ENCODE measurements at places on chromosomes 4 and X.

DNA sequence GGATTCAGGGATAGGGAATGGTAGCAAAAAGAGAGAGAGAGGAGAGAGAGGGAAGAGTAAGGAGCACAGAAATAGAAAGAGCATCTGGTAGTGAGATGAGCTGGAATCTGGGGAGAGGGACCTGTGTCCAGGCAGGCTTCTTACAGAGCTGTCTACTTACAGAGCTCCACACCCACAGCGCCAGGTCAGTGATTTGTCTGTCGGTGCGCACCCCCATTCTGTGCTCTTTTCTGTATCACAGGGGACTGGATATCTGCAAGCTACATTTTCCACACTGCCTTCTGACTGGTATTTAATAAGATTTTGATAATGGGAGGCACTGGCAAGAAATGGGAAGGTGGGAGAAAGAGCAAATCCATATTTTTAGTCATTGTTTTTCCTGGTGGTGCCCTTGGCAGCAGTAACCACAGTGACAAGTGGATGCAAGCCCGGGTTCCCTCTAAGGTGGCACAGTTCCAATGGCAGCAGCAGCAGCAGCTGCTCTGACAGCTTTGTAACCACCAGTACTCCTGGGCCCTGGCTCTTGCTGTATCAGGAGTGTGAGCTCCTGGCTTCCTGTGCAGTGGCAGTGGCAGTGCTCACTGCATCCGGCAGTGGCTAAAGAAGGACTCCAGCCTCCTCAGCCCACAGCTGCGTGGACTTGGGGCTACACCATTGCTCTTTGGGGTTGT is 300.5 kb downstream of the TRIML1 start:
- DNase-seq = no peak

DNA sequence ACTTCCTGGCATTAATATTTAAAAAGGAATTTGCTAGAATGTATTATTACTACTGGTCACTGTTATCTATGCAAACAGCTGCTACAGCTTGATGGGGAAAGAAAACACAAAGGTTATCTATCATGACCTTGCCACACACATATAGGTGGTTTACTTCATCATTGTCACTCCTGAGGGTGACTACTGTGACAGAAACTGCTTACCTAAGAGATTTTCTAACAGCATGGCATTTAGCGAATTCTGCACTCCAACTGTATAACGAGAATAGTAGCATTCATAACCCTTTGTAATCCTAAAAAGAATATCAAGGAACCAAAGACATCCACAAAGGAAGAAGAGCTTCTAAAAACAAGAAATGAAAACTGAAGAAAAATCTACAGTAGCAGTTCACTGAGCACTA is 74.6 kb upstream of the SPOCK3 start:
- DNase-seq = no peak

DNA sequence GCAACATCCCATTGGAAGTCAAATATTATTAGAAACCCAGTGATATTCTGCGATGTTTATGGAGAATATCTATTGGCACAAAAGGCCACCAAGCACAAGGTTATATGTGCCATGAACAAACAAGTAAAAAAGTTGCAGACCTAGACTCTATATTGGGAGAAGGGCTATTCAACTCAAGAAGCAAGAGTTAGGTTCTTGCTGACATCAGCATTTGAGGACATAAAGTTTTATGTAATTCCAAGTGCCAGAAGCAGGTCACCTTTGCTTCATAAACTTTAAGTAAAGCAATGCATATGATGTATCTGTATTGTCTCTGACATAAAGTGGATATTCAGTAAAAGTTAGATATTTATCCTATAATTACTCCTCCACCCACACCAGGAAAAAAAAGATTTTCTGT is 71.1 kb downstream of the MAGEB10 start:
- DNase-seq = no peak

- no peak for DNase-seq
Observed at GRCh38 chr4:94533405-94534223, 81.9 kb downstream of the PDLIM5 start.

- no peak for DNase-seq
Observed at GRCh38 chr4:111499706-111500105, 645.5 kb upstream of the FAM241A start.

- no peak for DNase-seq
Observed at GRCh38 chr4:1232661-1233621, 16.0 kb downstream of the CTBP1 start.

- no peak for DNase-seq
Observed at GRCh38 chrX:119389871-119390501, 9.2 kb upstream of the SLC25A43 start.

- no peak for DNase-seq
Observed at GRCh38 chrX:71660562-71661416, 6.6 kb upstream of the LOC101059915 start.

DNA sequence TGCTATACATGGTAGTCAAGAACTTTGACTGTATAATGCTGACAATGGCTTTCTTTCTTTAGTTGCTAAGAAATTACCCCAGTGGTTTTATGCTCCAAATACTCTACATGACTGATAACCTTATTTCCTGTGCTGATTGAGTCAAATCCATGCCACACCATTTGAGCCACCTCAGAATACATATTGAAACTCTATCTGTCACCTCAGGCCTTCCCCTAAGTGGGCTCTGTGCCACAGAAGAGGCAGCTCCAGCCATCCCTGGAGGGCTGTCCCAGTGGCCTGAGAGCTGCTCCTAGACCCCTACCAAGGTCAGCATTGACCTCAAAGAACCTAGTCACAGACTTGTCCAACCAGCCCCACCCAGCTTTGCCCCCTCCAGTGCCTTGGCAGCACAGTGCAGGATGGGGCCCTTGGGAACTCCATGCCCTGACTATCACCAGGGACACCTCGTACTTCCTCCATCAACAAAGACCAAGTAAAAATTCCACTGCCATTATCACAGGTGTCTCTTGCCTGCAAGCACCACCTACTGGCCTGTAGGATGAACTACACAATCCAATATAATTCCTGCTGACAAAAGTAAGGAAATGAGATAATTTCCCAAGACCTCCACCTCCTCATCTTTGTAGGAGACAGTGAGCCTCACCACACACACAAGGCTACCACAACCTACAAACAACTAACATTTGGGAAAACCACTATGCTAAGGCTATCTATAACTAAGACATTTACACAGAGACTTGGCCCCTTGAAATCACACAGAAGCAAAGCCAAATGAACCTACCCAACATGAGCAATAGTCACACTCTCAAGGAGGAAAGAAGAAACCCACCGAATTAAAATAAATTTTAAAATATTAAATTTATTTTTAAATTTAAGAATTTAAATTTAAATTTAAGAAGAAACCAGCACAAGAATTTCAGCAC is 239.9 kb downstream of the NKX6-1 start:
- peak; percentile 1 for DNase-seq

GRCh38 chrX:154321594-154321993 is 26.0 kb downstream of the TKTL1 start:
- no peak for DNase-seq

GRCh38 chr4:7170012-7170411 is 22.3 kb upstream of the SORCS2 start:
- no peak for DNase-seq

DNA sequence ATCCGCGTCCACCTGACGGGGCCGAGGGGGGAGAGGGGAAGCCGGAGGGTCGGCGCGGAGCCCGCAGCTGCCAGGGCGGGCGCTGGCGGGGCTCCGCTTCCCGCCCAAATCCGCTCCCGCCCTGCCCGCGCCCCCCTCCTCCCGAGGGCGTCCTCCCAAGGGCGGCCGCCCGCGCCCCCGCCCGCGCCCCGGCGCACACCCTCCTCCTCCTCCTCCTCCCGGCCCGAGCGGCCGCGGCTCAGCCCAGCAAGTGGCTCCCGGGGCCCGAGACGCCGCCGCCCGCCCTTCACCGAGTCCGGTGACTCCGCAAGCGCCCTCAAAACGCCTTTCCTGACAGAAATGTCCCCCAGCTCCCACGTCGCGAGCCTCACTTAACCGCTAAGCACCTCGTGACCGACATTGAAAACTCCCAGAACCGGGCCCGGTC is 487 bp downstream of the HMGB2 start:
- DNase-seq = peak; percentile 48

GRCh38 chr4:11842620-11843263 is 414.0 kb upstream of the HS3ST1 start:
- DNase-seq = no peak

- no peak for DNase-seq
Observed at GRCh38 chr4:152363086-152363485, 172.8 kb downstream of the FBXW7 start.

GRCh38 chr4:174292473-174292872 is 8.8 kb downstream of the CEP44 start:
- DNase-seq = no peak

- no peak for DNase-seq
Observed at GRCh38 chrX:526295-527224, 104.0 kb upstream of the SHOX start.

- DNase-seq = no peak
Observed at GRCh38 chr4:143403553-143403820, 66.8 kb downstream of the GAB1 start.

- DNase-seq = no peak
Observed at GRCh38 chr4:53620956-53621355, 29.7 kb upstream of the LNX1 start.

DNA sequence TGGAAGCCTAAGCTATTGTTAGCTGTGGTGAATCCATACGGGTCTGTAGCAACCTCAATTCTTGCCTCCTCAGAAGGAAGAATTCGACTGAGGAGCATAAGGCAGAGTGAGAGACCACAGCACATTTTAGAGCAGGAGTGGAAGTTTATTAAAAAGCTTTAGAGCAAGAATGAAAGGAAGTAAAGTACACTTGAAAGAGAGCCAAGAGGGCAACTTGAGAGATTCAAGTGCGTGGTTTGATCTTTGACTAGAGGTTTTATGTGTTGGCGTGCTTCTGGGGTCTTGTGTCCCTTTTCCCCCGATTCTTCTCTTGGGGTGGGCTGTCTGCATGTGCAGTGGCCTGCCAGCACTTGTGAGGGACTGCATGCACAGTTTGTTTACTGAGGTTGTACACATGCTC is 880.6 kb upstream of the INTU start:
- no peak for DNase-seq

GRCh38 chrX:10936976-10937375 is 174.2 kb upstream of the HCCS start:
- DNase-seq = no peak

- DNase-seq = no peak
Observed at GRCh38 chr4:82201303-82201702, 172.5 kb downstream of the HNRNPD start.

DNA sequence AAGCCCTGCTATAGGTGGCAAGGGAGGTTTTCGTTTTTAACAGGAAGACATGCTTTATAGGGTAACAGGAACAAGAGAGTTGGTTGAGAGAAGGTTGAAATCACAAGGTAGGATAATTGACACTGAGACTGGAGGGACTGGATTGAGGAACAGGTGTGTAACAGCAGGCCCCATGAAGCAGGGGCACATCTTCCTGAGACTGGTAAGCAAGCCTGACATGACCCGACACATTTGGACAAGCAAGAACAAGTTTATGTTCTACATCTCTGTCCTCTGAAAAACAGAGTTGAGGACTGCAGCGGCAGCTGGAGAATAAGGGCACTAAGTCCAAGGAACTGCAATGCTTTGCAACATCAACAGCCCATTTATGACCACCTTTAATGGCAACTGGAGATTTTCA is 5.2 kb downstream of the RPS4X start:
- DNase-seq = no peak

- no peak for DNase-seq
Observed at GRCh38 chrX:54447461-54447860, 7.3 kb downstream of the TSR2 start.

DNA sequence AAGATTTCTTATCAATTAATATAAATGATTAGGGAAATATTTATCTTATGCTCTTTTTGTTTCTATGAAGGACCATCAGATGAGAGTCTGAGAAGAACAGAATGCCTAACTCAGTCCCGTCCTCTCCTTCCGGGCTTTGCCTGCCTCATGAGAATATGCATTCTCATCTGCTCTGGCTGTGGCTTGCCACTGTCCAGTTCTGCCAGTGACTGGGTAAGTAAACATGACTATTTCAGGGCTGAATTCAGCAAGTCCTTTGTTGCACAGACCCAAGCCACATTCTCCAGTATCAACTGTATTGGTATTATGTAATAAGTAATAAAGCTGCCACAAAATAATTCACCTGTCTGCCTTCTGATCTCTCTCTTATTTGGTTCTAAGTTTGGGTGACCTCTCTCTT is 110.7 kb downstream of the WDFY3 start:
- no peak for DNase-seq

DNA sequence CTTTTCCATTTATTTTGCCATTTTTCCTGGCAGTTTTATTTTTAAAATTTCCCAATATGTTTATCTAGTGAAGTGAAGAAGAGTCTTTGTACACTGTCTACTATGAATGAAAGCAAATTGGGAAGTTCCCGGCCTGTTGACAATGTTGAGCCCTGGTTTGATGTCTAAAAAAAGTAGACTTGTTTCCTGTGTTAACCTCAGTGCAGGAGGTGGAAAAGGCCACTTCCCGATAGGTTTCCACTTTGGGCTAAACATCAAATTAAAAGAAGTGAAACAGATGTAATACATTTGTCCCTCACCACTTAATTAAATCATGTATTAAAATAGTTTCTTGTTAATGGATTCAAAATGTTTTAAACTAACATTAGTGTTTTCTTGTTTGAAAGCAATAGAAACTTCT is 30.0 kb downstream of the BBS12 start:
- peak; percentile 59 for DNase-seq

DNA sequence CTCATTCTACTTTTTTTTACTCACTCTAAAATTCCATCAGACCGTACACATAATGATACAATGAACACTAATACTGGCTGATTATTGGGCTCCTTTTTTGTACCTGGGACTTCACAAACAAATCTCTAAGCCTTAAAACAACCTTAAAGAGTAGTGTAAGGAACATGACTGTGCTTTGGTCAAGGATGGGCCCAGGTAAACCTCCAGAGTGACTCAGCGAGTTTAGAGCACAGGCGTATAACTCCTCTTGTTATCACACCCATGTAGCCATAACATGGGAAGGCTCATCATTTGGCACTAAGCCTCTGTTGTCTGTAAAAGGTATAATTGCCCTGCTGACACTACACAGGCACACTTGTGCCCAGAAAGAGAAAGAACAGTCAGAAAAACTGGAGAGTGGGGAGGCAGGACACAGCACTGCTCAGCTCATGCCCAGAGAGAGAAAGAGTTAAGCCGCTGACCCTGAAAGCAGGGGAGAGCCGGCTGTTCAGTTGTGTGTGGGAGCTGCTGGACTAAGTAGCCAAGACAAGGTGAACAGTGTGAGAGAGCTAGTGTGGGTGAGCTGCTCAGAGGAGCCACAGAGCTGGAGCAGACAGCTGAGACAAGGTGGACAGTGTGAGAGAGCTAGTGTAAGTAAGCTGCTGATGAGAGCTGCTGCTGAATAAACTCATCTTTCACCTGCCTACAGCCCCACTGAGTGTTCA is 319.6 kb upstream of the BMP3 start:
- DNase-seq = no peak

DNA sequence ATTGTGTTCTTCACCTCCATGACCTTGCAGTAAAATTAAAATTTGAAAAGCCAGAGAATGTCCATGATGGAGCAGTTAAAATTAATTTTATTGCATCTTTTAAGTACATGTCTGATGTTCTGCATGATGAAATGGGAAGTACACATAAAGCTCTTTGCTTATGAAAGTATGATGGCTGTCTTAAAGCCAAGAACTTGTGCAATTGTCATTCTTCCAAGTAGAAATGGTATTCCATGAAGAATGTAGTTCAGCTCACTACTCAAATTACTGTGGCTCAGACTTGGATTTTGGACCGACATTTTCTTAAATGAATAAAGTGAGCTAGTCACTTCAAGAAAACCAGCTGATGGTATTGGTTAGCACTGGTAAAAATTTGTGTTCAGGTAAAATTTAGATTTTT is 161.7 kb upstream of the CXCL13 start:
- DNase-seq = no peak

- no peak for DNase-seq
Observed at GRCh38 chrX:38871129-38872029, 70.1 kb downstream of the MID1IP1 start.
